Activated naive CD4-positive, alpha-beta T cell (primary cell): ENCODE measurements at places on chromosomes 5 and 9.
A peak's percentile ranks its signal among the peaks of the same experiment; 100 is the strongest.

DNA sequence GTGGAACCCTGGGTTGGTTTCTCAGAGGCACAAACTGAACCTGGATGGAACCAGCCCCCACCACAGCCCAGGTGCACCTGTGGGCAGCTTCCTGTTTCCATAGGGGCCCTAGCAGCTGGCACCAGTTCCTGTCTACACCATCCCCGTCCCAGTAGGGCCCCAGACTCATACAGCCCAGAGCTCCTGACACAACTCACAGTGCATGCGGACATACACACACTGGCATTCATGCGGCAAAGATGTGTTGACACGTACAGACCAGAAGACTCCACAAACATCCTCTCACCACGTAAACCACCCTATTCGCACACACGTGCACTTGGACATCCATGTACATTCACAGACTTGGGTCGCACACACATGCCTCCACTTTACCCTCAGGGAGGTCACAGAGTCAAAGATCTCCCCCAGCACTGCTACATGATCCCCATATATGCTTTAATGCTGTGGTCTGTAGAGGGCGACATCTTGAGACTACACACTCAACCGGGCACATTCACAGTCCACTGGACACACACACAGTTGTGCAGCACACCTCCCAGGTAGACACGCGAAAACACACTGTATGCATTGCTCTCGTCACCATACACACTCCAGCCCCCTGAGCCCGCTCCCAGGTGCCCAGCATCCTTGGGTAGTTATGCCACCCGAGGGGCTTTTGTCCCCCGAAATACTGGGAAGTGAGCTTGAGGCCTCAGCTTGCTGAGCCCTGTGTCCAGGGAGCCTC is 22.4 kb downstream of the CXXC5 start:
- no peak for DNase-seq

GRCh38 chr9:78207901-78208300 is 28.0 kb upstream of the CEP78 start:
- no peak for DNase-seq

DNA sequence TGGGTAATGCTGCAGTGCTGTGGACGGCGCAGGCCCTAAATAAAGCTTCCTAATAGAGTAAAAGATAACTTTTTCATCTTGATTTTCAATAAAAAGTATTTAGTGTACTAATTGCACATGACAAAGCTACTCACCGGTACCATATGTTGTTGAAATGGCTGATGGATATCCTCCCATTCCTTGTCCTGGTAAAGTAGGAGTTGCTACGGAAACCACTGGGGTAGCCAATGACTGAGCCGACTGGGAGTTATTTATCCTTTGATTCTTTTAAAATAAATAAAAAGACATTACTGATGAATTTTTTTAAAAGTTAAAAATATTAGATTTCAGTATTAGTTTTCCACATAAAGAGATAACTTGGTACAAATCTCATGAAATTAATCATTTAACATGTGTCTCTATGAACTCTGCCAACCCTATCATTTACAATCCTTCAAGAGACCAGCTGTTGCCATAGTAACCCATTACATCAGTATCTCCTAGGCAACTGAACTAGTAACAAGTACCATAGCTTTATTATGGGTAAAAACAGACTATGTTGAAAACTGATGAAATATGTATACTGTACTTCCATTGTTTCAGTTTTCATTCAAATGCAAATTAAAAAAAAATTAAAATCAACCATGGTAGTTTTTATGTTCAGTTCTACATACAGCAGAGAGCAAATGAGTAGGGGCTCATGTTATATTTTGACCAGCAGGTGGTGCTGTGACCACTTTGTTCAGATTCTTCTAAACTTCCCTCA is 153.7 kb downstream of the MEF2C start:
- DNase-seq: peak; percentile 0

GRCh38 chr9:128899566-128900322 is 17.8 kb downstream of the LRRC8A start:
- DNase-seq: no peak

DNA sequence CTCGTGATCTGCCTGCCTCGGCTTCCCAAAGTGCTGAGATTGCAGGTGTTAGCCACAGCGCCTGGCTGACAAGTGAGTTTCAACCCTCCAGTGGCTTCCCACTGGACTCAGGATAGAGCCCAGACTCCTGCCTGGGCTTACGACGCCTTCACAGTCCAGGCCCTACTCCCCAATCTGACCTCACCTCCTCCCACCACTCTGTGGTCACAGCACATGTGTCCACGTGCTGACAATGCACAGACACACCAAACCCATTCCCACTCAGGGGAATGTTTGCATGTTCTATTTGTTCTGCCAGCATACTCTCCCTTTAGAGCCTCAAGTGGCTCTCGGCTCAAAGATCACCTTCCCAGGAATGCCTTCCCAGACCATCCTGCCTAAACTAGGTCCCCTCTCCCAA is 31.1 kb upstream of the TRIM14 start:
- no peak for DNase-seq

DNA sequence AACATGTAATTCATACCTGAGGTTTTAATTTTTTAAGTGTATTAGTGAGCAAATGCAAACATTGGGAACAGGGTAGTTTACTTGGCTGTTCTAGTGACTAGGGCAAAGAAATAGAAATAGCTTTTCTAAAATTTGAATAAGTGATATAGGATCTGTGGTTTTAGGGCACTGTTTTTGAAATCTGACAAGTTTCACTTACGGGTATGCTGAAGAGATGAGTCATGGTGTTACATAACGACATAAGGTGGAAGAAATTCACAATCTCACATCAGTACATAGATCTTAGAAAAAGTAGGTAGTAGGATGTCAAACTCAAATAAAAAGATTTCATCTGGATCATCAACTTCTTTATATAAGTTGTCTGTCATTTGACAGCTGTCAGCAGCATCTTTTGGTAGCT is 772.3 kb downstream of the MAT2B start:
- DNase-seq: no peak

DNA sequence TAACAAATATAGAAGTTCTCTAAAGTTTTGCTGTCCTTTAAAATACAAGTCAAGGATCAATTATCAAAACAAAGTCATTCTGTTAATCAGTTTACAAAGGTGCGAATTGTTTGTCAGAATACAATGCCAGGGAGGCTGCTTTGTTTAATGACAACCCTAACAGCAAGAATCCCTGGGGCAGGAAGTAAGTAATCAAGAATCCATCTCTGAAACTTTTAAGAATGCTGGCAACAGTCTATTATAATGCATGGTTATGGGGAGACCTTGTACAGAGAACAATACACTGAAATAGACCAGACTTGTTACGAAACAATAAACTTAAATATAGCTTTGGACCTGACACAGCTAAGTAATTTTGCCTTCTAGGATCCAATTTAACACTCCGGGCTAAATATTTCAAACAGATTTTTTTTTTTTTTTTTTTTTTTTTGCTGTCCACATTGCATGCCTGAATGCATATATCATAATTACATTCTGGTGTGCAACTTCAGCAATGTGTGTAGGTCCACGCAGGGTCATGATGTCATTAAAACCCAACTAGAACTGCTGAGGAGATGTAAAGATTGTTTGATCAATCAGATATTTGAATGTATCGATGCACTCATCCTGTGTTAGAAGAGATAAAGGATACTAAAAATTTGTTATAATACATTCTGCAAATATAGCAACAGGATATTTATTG is 421.3 kb downstream of the CETN3 start:
- no peak for DNase-seq

- DNase-seq: no peak
Observed at GRCh38 chr5:109601736-109602135, 88.0 kb upstream of the MAN2A1 start.

GRCh38 chr5:72645064-72645846 is 138.0 kb upstream of the ZNF366 start:
- no peak for DNase-seq

GRCh38 chr5:64526734-64527439 is 21.1 kb downstream of the RGS7BP start:
- no peak for DNase-seq

- DNase-seq: no peak
Observed at GRCh38 chr5:16721151-16722096, 104.6 kb upstream of the RETREG1 start.

DNA sequence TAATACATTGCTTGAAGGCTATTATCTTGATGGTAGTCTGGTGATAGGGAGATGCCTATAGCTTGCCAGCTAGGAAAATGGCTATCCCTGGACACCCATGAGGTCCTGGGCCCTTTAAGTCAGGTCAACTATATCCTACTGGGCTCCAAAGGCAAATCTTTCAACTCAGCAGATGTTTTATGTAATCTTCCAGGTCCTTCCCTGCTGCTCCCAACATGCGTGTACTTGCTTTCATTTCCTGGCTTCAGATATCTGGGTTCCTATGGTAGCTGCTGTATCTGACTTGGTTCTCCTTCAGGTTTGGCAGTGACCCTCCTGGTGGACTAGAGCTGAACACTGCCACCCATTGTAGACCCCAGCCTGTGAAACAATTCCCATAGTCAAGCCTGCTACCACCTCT is 32.4 kb upstream of the GAS1 start:
- DNase-seq: no peak

DNA sequence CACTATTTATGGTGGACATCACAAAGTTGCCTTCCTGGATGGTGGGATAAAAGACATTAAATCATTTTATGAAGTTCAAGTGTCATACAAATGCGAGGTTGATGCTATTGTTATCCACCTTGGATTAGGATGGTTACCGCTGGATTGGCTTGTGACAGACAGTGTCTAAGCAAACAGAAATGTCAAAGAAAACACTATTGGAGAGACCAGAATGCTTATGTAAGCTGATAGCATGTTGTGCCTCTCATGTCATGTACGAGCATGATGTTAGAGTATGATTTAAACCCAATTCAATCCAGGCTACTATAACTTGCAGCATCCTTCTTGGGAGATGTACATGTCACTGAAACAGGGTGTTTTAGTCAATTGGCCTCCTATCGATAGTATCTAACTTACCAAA is 178.8 kb upstream of the C9orf72 start:
- no peak for DNase-seq

DNA sequence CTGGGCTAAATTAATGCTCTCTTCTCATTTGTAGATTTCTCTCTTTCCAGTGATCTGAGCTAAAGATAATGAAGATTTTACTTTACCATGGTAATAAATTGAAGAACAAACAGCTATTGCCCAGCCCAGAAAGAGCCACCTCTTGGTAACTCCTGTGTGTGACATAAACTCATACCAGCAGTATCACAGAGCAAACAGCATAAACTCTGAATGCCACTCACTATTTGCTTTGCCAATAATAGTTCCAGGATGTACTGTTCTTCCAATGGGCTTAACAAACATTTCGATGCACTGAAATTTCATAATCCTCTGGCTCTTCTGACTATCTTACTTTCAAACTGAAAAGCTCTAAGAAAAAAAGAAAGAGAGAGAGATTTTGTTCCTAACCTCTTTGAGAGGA is 69.8 kb upstream of the RASEF start:
- no peak for DNase-seq

DNA sequence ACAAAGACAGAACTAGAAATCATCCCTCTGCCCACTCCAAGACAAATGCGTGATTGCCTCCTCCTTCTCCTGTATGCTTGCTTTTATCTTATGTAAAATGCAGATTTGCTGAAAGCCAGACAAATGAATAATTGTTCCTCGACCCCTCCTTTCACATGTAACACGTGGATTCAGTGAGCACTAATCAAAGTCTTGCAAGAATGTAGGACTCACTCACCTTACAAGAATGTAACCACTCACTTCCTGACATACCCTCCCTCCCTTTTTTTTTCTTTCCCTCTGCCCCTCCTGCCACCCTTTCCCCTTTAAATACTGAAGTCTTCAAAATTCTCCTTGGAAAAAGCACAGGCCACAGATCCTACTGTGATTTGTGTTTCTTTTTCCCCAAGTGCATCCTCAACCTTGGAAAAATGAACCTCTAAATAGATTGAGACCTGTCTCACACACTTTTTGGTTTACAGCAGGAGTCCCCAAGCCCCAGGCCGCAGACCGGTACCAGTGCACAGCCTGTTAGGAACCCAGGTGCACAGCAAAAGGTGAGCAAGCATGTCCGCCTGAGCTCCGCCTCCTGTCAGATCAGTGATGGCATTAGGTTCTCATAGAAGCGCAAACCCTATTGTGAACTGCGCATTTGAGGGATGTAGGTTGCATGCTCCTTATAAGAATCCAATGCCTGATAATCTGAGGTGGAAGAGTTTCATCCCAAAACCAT is 29.4 kb upstream of the HSD17B3 start:
- DNase-seq: no peak

DNA sequence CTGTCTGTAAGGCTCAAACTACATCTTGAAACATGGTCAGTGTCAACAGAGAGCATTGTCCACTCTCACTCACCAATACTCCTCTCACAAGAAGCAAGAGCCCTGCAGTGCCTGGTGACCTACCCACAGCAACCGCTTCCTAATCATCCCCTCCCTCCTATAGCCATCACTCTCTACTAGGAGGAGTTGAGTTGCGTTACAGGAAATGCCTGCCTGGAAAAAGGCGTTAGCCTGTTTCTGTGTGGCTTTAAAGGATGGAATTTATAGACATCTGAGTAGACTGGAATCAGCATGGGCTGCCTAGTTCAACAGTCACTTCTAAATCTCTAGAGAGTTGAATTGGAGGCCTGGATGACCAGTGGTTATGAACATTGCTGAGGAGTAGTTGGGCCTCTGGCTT is 108.3 kb upstream of the FER start:
- no peak for DNase-seq
